ENCODE measurements at places on chromosomes 16 and 17.

DNA sequence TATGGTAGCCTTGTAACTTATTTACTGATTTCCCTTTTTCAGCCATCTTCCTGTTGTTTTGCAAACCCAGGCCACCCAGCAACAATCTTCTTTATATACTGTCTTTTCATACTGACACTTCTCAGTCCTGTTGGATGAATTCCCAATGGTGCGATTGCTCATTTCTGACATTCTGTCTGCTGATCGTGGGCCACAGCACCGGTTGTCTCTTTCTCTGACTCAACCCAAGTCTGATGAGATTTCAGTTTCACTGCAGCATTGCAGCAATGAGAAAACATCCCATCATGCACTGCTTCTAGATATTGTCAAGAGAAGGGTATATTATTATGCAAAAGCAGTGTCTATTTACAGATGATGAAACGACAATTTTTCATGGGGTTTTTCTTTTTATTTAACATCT is 349.2 kb upstream of the HSBP1 start:
- DNase-seq: no peak

DNA sequence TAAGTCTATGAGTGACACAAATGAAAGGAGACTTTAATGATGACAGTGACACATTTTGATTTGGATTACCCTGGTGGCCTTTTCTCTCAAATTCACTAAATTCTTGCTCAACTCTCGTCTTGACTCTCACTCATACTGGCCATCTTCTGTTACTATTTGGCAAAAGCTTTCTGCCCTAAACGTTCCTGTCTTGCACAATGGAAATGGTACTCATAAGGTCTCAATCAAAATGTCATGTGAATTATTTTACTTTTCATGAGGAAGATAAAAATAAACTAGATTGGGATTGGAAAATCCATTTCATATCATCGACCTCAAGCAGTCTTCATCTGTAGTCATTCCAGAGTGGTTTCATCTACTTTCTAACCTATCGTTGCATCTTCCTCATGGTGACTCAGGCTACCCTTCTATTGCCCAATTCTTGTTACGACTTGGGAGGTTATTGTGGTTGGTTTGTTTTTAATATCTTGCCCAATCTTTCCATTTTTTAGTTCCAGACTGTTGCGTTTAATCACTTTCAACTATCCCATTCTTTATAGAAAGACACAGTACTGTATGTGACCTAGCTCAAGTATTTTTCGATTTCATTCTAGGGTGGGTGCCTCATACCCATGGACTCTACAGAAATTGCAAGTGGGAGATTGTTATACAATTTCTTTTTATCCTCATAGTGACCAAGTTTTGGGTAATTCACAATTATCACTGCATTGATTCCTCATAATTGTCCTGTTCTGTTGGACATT is 317.2 kb upstream of the KCNJ16 start:
- no peak for DNase-seq

GRCh38 chr17:12389421-12389820 is 276.3 kb upstream of the MYOCD start:
- DNase-seq: no peak

- no peak for DNase-seq
These were observed 22.2 kb downstream of the MEAK7 start for GRCh38 chr16:84482001-84482891.

- no peak for DNase-seq
These were observed 92.0 kb upstream of the CDH5 start for GRCh38 chr16:66274335-66275110.

- DNase-seq: no peak
These were observed 167.6 kb downstream of the CNTNAP4 start for GRCh38 chr16:76444832-76445231.

DNA sequence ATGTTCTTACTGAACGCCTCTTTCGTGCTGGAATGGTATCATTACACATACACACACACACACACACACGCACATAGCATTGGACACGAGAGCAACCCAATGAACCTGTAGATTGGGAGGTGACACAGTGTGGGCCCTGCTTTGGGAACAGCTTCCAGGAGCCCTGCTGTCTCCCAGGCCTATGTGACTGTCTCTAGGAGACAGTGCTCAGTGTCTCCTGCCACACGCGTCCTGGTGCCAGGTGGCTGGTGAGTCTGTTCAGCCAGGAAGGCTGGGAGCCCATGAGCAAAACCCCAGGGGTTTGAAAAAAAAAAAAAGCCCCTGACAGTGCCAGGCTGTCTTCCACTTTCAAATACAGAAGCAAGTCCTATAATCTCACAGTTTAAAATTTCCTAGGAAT is 2.4 kb upstream of the SPOP start:
- DNase-seq: no peak

GRCh38 chr17:5745111-5745813 is 161.0 kb upstream of the NLRP1 start:
- no peak for DNase-seq
